ENCODE measurements at places on chromosomes 3 and 15. TPM values are rescaled to one million over a fixed set of nuclear protein-coding genes. Genes with fewer than 3 reads are reported as not detected.

The TIMP4 gene
- total RNA-seq: 0.92 TPM

The ANKUB1 gene
- total RNA-seq: not detected

The HRG gene
- not detected for total RNA-seq

DNA sequence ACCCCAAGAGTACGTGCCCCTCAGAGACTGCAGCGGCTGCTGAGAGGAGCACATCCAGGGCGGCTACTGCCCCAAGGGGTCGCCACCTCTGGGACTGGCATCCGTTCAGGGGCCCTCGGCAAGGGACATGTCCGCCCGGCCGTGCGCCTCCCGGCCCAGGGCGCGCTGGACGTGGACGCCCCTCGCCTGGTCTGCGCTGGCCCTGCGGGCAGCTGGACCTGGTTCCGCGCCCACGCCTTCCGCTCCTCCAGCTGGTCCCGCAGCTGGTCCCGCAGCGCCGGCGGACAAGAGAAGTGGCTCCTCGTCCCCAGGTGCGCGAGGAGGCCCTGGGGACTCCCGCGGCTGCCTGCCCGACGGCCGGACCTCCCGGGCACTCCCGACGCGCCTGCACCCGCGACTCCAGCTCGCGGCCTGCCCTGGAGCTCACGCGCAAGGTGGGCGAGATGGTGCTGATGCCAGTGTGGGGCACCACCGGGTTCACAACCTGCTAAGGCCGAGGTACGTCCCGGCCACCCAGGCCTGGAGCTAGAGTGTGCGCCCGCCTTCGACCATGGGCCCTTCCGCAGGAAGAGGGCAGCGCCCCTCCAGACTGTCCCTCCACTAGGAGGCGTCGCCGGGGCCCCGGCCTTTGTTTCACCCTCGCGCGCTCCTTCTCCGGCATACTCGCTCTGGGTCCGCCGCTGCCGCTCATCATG is 14.4 kb upstream of the GP9 start:
- DNase-seq: no peak

- no peak for DNase-seq
Measured at GRCh38 chr15:59335207-59335786, 37.4 kb downstream of the MYO1E start.

GRCh38 chr15:57890351-57890750 is 175.2 kb downstream of the ALDH1A2 start:
- no peak for DNase-seq

DNA sequence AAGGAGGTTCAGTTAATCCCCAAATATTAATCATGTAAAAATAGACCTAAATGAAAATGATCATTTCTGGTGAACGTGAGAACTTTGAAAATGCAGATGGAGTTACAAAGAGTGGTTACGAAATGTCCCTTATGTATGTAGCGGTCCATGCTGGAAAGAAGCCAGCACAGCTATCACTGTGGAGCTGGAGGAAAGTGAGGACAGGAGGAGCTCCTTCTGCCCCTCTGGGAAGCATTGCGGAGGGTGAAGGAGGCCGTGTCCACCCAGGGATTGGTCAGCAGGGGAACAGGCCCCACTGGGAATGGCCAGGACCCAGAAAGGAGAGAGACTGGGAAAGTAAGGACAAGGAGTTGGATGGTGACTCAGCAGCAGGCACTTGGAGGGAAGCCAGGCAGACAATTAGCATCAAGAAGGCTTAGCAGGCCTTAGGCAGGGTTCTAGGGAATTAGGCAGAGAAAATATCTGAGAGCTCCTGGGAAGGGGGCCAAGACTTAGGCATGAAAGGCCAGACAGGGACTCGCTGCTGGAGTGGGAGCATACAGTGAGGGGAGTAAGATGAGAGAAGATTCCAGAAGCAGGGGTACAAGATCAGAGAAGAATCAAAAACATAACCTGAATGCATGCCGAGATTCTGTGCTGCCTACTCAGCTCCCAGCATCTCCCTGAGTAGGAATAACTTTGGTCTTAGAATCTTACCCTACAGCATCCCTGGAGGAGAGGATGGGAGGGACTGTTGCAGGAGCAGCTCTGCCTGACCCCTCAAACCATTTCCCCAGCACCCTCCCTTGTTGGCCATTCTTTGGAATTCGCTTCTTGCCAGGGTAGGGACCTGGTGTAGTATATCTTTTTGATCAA is 171.0 kb upstream of the UMPS start:
- DNase-seq: no peak

- DNase-seq: no peak
Measured at GRCh38 chr15:90564051-90564450, 34.3 kb downstream of the CRTC3 start.

Data from activated T-helper 2 cell treated with anti-CD3 and anti-CD28 coated beads, Interferon-gamma antibody, Interleukin-2, Interleukin-4, amounts not matched to agents 10 μg/mL and 5 μg/mL and 100 μg/mL, durations not matched to agents 14 hours and 24 hours and 36 hours (primary cell).